GM04503 (cell line): ENCODE measurements at places on chromosomes 7 and 10.

DNA sequence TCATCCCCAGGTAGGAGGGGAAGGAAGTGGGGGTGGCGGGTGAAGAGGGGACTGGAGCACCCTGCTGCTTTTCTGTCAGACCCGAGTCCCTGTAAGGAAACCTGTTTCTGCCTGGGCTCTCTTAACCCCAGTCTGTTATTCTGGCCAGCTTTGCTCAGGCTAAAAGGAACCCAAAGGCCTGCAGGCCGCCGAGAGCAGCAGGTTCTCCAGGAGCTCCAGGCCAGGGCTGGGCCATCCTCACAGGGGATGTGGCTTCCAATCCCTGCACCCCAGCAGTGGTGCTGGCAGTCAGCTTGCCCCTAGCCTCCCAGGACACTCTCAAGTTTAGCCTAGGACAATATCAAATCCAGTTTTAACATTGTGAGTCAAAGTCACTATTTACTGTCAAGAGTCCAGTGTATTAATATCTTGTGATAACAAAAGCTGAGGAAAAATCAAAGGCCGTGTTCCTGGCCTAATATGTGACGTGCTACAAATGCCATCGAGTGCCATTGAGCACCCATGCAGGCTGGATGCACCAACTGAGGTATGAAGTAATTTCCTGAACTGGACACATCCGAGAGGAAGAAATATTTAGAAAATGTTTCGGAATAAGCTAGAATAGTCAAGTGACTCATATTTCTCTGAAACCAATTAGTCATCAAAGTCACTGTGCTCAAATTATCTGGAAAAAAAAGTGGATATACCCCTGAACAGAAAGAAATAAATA, 7.0 kb downstream of the PKD1L1 start:
- peak; percentile 73 for DNase-seq

DNA sequence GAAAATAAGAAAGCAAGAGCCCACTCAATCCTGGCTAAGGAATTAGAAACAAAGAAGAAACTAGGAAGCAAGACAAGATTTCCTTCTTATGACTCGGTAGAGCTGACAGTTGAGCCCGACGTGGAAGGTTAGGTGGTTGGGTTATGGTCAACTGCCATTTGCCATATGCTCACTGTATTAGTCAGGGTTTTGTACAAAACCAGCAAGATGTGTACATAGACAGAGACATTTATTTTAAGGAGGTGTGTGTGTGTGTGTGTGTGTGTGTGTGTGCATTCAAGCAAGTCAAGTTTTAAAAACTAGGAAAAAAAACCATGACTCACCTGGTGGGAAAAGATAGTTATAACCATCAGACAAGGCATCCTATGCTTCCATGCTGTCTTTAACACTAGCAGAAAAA, 158.5 kb downstream of the VPS50 start:
- DNase-seq = no peak

GRCh38 chr7:120724955-120725354, 133.0 kb downstream of the TSPAN12 start:
- no peak for DNase-seq

- DNase-seq = no peak
Measured at GRCh38 chr10:124217031-124217430, 123.6 kb upstream of the CHST15 start.

GRCh38 chr7:138064856-138065357, 11.4 kb upstream of the AKR1D1 start:
- peak; percentile 69 for DNase-seq

DNA sequence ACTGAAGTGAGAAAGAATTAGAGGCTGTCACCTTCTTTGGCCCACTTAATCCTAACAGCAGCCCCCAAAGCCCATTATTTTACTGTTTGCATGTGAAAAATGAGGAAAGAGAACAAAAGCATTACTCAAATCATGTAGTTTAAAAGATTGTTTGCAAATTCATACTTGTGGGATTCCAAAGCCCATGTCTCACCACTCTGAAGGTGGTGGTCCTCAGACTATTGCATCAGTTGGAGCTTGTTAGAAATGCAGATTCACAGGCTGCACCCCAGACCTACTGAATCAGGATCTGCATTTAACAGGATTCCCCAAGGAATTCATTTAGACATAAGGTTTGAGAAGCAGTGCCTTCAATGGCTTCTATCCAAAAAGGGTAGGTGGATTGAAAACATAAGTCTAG, 93.7 kb upstream of the PDE1C start:
- DNase-seq = no peak

DNA sequence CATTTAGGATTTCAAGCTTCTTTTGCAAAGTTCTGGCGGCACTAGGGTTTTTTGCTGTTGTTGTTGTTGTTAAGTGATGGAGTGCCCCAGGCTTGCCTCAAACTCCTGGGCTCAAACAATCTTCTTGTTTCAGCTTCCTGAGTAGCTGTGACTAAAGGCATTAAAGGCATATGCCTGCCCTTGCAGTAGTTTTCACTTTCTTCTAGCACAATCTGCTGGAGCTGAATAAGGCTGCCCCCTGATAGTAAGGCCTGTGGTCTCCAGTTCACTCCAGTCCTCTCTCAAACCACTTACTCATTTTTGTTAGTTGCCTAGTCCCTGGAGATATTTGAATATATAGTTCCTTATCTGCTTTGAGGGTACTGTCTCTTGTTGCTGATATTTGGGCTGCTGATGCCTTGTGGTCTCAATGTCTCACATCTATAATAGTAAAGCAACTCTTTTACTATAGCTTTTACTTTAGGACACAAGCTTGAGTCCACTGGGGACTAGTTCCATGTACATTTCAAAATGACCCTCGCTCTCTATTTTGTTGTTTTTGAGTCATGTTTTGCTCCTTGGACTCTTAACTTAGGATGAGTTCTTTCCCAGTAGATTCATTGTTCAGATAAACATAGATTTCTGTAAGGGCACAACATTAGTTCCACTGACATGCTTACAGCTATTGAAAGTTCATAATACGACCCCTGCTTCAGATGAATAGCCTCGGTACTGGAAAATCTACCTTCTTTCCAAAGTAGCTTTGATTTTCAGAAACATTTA, 25.5 kb downstream of the PHF14 start:
- no peak for DNase-seq

DNA sequence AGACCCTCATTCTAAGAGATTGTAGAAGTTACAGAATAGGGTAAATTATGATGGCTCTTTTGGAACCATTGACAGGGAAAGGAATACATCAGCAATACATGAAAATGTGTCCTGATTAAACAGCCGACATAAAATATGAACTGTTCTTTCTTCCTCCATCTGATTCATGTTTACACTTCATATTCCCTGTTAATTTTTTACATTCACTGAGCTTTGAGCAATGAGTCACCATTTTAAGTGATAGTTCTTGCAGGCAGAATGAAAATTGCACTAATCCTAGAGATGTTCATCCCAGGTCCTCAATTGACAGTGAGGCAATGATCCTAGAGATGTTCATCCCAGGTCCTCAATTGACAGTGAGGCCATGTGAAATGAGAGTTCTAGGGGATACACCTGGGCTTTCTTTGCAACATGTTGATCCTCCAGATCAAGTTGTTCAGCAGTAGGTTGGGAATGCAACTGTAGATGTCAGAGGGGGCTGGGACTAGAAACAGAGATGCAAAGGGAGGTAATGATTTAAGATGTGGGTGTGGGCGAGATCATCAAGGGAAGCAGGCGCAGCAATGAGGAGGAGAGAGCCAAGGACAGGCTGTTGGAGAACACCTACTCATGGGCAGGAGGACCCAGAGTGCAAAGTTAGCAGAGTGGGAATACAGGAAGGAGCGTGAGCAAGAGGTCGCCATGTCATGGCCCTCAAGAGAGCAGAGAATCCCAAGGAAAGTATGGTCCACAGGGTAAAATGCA, 138.7 kb downstream of the ZNF365 start:
- DNase-seq = no peak

- no peak for DNase-seq
Measured at GRCh38 chr7:44958645-44959344, 20.0 kb downstream of the MYO1G start.

- DNase-seq = no peak
Measured at GRCh38 chr10:15453457-15453856, 82.4 kb upstream of the FAM171A1 start.

- DNase-seq = no peak
Measured at GRCh38 chr10:1180836-1181235, 124.7 kb downstream of the WDR37 start.

- no peak for DNase-seq
Measured at GRCh38 chr10:88092973-88093372, 229.5 kb downstream of the PTEN start.
